Activated naive CD4-positive, alpha-beta T cell treated with anti-CD3 and anti-CD28 coated beads, Interleukin-2, amount 10 ng/mL, durations not matched to agents 7 days and 5 days (primary cell): ENCODE measurements at places on chromosomes 5 and 9.

GRCh38 chr9:92480291-92480771 lies 2.0 kb downstream of the ASPN start:
- no peak overlapping the region for H3K27ac ChIP-seq
- DNase-seq: no peak
- no peak overlapping the region for H3K4me3 ChIP-seq
- peaks cover 9% of the 10 kb centered on the region for H3K4me1 ChIP-seq

DNA sequence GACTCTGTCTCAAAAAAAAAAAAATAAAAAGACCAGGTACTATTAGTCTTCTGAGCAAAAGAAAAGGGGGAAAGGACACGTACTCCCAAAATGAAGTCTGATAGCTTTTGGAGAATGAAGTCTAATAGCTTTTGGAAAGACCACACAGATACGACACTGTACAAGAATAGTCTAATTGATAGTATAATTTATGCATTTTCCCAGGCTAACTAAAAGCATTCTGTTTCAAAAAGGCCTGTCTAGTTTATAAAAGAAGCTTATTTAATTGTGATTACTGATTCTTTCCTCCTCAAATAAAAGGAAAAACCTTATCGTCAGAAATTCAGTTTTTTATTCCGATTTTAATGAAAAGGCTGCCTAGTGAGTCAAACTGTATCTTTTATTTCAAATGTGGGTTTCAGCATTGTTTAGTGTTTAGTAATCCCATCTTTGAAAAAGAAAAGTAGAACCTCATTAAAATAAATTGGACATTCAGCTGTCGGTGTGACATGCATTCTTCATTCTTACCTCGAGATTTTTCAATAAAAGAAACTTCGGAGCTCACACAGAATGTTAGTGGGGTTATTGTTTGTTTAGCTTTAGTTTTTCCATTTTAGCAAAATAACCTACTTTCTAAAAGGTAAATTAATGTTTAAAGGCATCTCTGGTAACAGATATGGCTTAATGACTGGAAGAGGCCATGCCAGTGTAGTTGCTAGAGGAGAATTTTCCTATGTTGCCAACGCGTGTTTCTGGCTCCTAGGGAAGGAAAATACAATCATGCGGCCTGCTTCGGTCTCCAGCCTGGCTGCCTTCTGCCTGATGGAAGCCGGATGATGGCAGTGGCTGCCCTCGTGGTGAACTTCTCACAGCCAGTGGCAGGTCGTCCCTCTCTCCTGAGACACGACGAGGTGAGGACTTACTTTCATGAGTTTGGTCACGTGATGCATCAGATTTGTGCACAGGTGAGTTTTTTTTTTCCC lies 70.0 kb downstream of the NLN start:
- H3K27me3 ChIP-seq: no peaks in the 10 kb centered on the region
- no peak overlapping the region for H3K4me3 ChIP-seq
- no peak overlapping the region for H3K27ac ChIP-seq

DNA sequence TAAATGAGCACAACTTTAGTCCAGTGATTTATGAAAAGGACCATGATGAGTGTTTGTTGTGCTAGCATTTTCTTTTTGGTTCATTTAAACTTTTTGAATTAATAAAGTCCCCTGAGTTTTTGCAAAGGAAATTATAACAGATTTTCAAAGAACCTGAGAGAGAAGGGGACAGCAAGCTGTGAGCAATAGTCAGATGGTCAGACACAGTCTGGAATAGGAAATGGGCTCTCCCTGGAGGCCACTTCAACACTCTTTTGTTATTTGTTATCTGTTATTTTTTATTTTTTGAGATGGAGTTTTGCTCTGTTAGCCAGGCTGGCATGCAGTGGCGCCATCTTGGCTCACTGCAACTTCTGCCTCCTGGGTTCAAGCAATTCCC lies 171.1 kb downstream of the ARHGEF28 start:
- peaks cover 15% of the 10 kb centered on the region for H3K27me3 ChIP-seq
- no peaks in the 10 kb centered on the region for H3K36me3 ChIP-seq

- peaks cover 74% of the 10 kb centered on the region for H3K4me1 ChIP-seq
- DNase-seq: no peak
- peaks cover 59% of the 10 kb centered on the region for H3K36me3 ChIP-seq
- H3K27me3 ChIP-seq: no peaks in the 10 kb centered on the region
- peak overlapping the region; percentile 75 for H3K27ac ChIP-seq
These were observed 28.8 kb downstream of the CAMK4 start for GRCh38 chr5:111252799-111253545.

- H3K27me3 ChIP-seq: no peaks in the 10 kb centered on the region
- H3K4me3 ChIP-seq: no peak overlapping the region
- peaks cover 9% of the 10 kb centered on the region for H3K36me3 ChIP-seq
- no peak overlapping the region for H3K27ac ChIP-seq
- H3K4me1 ChIP-seq: no peaks in the 10 kb centered on the region
These were observed 142.2 kb downstream of the MED27 start for GRCh38 chr9:131937451-131937850.
